ENCODE measurements at places on chromosomes 3 and 15.

- DNase-seq: no peak
Measured at GRCh38 chr3:155425396-155425795, 131.9 kb upstream of the STRIT1 start.

DNA sequence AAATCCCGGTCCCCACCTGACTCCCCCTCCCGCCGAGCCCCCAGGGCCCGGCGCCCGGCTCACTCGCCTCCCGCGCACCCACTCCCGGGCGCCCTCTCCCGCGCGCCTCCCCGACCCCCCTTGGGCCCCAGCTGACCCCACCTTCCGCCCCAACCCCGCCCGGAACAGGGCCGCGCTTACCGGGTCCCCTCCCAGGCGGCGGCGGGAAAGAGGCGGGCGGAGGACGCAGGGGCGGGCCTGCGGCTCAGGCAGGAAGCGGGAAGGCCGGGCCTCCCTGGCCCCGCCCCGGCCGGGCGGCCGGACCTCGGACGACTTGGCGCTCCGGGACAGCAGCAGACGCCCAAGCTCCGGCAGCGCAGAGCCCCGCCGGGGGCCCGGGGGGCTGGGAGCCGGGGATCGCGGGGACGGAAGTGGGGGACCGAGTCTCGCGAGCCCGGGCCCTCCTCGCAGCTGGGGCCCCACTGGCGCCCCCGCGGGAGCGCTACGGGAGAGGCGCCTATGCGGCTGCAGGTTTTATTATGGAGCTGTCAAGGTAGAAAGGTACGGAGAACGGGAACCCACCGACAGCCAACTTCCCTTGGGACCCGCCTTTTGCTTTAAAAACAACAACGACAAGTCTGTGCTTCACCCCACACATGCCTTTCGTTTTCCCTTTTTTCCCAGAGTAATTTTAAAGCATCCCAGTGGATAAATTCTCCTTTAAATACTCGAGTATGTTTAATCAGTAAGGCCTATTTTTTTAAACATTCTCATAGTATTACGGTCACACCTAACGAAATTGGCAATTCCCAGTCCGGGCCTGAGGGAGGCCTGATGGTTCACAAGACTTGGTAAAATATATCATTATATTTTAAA lies at the start of gene SLC41A3:
TSS of gene SLC41A3 (minus strand) at position 212 of the 855 bp plus-strand sequence. CDS start 15,905 bp downstream, outside the sequence.
- DNase-seq: peak; percentile 74

- no peak for DNase-seq
Measured at GRCh38 chr15:96276438-96277210, 53.9 kb upstream of the NR2F2 start.

DNA sequence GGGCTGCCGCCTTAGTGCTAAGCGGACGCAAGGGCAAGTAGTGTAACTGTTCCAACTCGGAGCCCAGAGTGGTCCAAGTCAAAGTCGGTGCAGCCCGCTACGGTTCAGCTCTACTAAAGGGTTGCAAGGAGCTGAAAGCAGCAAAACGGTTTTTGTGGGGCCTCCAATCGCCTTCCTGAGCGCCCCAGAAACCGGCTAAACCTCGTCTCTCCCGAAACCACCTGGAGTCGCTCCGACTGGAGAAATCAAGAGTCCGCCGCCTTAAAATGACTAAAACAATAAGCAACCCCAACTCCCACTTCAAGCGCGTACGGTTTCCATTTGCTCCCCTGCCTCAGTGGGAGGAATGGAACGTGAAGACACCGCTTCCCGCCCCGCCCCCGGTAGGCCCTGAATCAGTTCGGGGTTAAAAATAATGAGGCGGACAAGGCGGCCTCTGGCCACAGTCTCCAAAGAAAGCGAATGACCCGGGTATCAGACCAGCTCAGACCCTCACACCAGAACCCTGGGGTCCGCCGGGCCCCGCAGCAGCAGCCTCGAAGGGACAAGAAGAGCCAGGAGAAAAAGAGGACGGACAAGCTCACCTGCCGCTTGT lies 401 bp downstream of the SEC11A start:
- no peak for DNase-seq

GRCh38 chr3:161203485-161204098 lies 17.5 kb upstream of the NMD3 start:
- DNase-seq: no peak

DNA sequence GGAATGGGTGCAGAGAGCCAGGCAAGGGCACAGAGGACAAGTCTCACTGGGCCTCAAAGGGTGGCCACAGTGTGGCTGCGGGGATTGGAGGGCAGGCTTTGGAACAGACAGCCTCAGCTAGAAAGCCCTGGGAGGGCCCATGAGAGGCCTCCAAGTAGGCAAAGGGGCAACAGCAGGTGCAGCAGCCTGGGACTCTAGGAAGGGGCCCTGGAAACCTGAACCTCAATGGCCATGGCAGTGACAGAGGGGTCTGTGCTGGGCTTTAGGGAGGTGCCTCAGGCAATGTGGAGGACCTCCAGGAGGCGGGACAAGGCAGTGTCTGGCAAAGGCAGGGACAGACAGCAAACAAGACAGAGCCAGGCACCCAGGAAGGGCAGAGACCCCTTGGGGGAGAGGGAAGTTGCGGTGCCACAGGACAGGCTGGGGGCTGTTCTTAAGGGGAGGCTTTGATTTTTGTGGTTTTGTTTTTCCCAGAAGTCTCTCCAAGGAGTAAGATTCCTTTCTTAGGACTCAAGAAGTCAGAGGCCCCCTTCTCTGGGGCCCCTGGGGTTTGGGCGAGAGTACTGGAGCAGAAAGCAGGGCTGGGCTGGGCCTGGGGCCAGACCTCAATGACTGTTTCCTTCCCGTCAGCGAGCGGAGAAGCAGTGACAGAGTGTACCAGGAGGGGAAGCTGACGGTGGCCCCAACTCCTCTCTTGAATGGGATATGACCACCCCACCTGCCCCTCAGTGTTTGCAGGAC lies 9.7 kb downstream of the STOML1 start:
- DNase-seq: no peak

DNA sequence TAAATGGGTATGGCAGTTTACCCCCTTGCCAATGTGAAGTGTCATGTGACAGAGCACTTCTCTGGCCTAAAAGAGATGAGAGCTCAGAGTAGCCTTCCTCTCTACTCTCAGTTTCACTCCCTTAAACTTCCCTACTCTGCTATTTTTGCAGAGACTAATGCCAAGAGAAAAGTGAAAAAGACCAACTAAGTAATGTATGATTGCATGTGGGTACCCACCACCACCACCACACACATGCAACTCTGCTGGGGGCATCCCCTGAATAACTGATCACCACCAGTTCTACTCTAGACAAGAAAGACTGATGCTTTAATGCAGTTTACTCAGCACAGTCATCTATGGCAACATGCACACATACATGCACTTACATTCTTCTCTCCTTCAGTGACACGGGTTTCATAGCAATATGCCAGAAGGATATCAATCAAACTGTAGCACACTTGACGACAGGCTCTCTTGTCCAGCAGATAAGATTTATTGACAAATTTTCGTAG lies 31.3 kb downstream of the SHQ1 start:
- no peak for DNase-seq

DNA sequence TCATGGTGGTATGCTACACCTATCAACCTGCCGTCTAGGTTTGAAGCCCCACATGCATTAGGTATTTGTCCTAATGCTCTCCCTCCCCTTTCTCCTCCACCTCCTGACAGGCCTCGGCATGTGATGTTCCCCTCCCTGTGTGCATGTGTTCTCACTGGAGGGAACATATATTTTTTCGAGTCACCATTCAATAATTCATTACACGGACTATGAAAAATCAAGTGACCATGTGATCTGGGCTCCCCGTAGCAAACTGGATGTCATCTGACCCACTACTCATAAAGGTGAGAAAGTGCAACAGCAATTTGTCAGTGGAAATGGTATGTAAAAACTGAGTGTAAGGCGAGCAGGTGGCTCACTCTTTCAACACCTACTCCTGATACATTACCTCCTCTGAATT lies 224.3 kb upstream of the RASGRP1 start:
- no peak for DNase-seq

- DNase-seq: no peak
Measured at GRCh38 chr3:37145611-37146010, 28.8 kb downstream of the LRRFIP2 start.

GRCh38 chr3:144055604-144056003 lies 84.0 kb downstream of the DIPK2A start:
- no peak for DNase-seq

DNA sequence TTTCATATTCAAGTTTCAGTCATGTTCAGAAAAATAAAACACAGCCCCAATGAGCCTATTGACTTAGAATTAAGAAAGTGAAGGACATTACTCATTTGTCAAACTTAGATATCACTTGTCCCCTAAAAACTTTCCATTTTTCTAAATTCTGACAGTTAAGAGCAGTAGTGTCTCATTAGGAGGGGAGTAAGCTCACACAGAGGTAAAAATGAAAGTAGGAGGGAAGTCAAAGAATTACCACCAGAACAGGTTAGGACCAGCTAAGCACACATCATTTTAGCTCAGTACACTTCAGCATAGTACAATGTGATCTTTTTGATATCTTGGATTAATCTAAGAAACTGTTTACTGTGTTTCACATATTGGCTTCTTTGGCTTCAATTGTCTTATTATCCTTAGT lies 64.3 kb downstream of the OSTN start:
- DNase-seq: no peak

DNA sequence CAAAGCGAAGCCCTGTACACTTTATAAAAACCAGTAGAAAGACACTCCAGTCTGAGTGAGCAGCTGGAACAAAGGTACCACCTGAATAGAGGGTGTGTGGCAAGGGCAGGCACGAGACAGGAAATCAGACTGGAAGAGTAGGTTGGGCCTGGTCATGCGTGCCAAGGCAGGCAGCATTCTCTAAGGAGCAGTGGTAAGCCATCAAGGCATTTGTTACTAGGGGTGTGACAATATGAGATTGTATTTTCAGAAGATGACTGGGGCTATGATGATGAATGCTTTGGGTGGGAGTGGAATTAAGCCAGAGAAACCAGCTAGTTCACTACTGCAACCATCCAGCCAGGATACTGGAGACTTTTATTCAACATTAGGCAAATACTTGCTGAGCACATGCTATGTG lies 5.0 kb downstream of the JMJD7 start:
- DNase-seq: no peak

DNA sequence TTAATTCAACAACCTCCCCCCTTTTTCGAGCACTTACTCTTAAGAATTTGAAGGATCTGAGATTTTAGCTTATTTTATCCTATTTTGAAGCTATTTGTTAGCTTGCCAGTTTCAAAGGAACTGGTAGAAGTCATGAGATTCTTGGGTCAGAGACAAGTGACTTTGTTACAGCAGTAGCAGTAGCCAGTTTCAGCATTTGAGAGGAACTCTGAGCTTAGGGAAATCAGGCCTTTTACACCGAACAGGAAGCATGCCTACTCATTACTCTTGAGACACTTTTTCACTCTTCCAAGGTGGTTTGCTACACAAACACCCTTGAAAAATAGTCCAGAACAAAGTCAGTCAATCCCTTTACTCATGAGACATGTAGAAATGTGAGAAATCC lies 24.5 kb upstream of the TM4SF1 start:
- no peak for DNase-seq

- DNase-seq: no peak
Measured at GRCh38 chr15:74193905-74194304, 8.7 kb downstream of the STRA6 start.

- no peak for DNase-seq
Measured at GRCh38 chr3:113226491-113226890, 15.1 kb downstream of the BOC start.

- DNase-seq: no peak
Measured at GRCh38 chr15:71091601-71092000, 23.7 kb upstream of the THSD4 start.

DNA sequence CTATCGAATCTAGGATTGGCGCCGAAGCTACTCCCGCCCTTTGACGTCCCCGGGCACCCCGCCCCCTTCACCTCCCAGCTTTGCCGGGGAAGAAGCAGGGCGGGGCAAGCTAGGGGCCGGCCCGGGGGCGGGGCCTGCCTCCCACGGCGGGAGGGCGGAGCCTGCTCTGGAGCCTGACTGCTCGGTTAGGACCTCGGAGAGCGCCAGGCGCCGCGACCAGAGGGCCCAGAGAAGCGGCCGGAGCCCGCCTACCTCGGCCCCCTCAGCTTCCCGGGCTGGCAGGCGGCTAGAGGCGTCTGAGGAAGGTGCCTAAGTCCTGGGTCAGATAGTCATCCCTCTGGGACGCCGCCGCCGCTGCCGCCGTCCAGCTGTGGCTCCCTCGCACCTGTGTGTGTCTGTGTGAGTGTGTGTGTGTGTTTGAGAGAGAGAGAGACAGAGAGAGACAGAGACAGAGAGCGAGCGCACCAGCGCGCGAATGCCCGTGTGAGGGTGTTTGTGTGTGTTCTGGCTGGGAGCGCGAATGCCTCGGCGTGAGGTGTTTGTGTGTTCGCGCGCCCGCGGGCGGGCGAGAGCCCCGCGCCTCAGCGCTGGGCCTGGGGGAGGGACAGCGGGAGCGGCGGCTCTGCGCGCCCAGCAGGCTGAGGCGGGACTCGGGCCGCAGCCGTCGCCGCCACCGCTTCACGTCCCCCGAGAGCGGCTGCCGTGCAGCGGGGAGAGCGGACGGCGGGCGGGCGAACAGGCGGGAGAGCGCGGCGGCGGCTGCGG lies at the start of gene STXBP5L:
TSS of gene STXBP5L (plus strand) at position 176 of the 765 bp plus-strand sequence. CDS start 1,374 bp downstream, outside the sequence.
- no peak for DNase-seq

DNA sequence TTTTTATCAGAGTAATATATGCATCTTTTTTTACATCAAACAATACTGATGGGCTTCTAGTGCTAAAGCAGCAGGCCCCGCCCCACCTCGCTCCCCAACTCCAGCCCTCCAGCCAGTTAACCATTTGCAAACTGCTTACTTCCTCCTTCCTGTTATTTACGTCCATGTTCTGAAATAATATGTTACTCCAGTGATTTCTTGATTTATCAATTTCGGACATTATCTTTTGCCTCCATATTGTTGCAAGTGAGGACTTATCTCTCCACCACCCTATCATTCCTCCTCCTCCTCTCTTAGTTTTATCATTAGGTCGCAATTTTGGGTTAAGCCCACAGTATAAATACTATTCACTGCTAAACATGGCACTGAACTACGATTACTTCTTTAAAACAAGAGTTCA lies 39.5 kb downstream of the ZNF710 start:
- DNase-seq: no peak

DNA sequence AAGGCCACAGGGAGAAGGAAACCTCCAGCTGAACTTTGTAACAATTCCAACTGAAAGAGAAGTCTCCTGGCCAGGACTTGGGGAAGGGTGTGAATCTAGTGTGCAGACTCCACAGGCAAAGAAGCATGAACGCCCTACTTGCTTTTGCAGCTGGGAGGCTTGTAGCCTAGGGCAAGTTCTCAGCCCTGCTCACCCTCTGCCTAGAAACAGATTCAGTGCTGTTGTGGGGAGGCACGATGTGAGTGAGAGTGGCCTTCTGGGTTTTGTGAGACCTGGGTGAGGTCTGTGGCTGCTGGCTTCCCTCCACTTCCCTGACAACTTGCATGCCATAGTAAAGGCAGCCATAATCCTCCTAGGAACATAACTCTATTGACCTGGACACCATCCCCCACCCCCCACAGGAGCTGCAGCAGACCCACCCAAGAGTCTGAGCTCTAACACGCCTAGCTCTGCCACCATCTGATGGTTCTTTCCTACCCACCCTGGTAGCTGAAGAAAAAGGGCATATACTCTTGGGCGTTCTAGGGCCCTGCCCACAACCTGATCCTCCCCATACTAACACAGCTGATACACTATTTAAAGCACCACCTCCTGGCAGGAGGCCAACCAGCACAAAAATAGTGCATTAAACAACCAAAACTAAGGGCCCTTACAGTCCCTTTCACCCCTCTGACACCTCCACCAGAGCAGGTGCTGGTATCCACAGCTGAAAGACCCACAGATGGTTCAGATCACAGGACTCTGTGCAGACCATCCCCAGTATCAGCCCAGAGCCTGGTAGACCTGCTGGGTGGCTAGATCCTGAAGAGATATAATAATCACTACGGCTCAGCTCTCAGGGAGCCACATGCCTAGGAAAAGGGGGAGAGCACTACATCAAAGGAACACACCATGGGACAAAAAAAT lies 426.5 kb downstream of the IGSF11 start:
- no peak for DNase-seq

Measured in CMK (cell line).